AG04450 (cell line): ENCODE measurements at places on chromosomes 11 and 22.
A peak's percentile ranks its signal among the peaks of the same experiment; 100 is the strongest.

DNA sequence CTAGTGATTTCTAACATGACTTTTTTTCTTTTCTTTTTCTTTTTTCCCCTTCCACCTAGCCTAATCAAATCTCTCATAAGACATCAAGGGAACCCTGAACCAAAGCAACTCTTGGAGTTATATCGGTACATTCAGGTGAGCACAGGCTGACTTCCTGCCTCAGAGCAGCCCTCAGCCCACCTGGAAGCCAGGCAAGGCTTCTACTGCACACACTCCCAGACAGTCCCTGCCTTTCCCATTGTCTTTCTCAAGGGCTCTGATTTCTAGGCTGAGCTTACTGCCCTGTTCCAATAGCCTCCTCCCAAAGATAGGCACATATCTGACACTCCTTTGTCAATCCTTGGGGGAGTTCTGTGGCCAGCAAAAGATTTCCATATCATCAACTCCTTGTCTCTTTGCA lies 629.5 kb downstream of the NTM start:
- no peak for DNase-seq

- DNase-seq, result no peak
Measured at GRCh38 chr22:20036084-20036482, 15.2 kb downstream of the TANGO2 start.

DNA sequence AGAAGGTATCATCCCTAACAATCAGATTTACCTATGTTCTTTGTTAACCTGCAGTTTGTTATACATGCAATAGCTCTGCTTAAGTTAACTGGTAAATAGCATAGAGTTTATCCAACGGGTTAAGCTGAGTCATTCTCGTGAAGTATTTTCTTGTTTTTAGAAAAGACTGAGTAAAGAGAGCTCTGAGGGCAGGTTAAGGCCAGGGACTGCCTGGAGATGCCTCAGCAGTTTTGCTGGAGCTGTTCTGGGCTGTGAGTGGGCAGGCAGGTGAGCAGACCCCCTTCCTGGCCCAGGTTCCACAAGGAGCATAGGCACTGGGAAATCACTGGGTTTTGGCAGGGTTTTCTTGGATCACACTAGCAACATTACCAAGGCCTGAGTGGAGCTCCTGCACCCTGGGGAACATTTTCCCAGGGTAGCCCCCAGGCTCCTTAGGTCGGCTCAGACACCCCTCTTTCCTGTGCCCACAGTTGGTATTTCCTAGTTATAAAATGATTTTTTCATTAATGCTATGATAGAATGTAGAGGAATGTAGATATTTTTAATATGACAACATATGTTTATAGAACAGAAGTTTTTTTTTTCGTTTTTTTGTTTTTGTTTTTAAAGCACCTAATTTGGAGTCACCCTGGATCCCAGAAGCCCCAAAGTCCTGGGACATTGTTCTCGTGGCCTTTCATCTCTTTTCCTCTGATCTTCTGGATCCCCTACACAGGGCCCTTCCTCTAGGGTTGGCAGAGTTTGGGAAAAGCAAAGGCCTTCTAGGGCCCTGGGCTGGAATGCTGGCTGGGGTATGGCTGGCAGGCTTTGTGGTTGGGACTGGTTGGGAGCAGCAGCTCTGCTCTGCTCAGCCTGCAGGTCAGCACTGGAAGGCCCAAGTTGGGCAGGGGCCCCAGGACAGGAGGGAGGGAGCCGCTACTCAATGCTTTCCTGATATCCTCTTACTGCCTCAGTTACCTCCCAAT lies 26.7 kb downstream of the IRAG1 start:
- no peak for DNase-seq

GRCh38 chr11:57330029-57330428 lies 5.3 kb upstream of the TNKS1BP1 start:
- no peak for DNase-seq

GRCh38 chr11:92510591-92510990 lies 286.0 kb downstream of the FAT3 start:
- DNase-seq, result no peak

DNA sequence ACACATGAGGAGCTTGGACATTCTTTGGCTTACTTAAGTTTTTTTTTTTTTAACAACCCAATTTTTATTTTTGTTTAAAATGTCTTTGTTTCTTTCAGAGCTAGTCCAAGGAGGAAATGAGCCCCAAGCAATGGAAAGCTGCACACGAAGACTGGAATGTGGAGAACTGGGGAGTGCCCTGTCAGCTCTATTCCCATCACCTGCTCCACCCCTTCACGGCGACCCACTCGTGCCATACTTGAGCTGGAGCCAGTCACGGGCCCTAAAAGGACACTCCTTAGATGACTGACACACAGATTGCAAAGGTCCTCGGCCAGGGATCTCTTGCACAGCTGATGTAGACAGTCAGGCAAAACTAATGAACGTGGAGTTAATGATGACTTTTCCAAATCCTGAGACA lies 10.6 kb upstream of the SLC25A18 start:
- no peak for DNase-seq

DNA sequence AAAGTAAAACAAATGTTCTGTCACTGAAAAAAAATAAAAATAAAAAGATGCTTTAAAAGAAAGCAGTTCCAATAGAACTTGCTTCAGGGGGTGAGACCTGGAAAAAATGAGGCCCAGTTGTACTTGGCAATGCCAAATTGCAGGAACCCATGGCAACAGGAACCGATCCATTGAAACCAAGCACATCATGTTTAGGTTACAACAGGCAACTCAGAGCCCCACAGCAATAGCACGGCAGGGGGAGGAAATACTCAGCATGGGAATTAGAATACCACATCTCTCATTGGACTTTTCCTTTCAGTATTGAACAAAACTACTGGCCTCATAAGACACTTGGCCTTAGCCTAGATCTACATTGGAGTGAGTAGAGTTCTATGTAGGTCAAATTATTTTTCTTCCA lies 84.3 kb downstream of the MSANTD4 start:
- DNase-seq, result no peak

DNA sequence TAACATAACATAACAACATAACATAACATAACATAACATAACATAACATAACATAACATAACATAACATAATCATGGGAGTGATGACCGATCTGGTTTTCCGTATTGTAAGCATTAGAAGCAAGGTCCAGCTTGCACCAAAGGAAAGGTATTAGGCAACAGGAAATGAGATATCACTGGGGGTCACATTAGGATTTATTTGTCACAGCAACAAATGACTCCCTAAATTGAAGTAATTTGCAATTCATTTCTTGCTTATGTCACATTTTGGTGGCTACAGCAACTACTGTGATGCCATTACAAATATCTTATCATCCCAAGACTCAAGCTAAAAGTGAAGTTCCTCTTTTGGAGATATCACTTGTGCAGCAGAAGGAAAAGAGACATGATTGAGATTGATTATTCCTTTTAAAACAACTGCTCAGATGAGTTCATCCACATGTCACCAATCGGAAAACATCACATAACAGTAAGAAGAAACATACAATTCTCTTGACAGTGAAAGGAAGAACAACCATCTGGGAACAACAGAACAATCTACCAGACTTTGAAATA lies 1331.1 kb upstream of the RAG2 start:
- DNase-seq, result no peak

DNA sequence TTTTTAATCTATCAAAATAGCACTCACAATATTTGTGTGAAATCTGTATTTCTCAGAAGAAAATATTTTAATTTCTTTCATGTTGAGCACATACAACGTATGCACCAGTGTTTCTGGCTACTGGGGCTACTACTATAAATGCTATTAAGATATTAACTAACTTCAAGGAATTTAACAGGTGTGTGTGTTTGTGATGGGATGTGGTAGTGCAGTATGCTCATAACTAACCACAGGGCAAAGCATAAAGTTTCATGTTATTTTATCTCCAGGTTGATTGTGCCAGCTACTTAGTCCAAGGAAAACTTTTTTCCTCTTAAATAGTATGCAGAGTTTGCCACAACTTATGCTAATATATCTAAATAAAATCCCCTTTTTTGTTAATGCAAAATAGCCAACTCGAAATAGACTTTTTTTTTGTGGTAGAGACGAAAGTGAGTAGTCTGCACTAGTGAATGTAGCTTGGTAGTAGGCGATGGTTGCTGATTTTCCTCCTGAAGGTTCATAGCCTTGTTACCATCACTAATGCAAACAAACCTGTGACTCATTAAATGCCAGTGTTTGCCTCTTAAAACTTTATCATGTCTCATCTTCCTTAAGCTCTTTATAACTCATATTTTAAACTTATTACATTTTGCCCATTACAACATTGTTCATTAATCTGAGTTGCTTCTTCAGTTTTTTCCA lies 565.5 kb upstream of the ANO3 start:
- no peak for DNase-seq

DNA sequence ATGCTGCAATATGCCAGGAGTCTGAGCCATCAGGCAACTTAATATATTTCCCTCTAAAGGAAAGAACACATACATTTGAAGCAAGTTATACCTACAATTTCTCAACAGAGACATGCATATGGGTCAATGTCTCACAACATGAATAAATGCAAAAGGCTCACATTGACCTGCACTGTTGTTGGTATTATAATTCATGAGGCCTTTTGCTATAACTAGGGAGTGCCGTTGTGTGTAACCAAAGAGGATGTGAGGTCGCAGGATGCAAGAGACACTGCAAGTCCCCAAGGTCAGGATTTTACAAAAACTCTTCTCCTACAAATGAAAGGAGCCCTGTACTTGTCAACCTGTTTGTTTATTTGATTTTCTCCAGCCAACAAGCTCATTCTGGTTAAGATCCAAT lies 250.5 kb downstream of the LARGE1 start:
- DNase-seq, result no peak

- DNase-seq, result no peak
Measured at GRCh38 chr22:37431366-37431765, 4.1 kb upstream of the ELFN2 start.

- DNase-seq, result no peak
Measured at GRCh38 chr11:118434123-118434552, 2.2 kb upstream of the KMT2A start.

- DNase-seq, result no peak
Measured at GRCh38 chr11:111264646-111265045, 19.1 kb downstream of the POU2AF2 start.

DNA sequence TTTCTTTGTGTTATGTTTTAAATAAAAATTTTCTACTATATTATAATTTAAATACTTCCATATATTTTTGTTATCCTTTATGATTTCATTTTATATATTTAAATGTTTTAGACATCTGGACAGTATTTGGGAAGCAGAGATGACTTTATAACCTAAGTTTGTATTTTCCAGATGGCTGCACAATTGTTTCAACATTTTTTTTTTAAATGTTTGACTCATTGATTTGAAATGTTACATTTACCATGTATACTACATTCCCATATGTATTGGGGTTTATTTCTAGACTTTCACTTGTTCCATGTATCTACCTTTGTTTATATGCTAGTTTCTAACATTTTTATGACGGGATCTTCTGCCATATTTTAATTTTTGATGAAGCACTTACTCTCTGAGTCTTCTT lies 766.5 kb downstream of the METTL15 start:
- no peak for DNase-seq

- no peak for DNase-seq
Measured at GRCh38 chr11:65661599-65662246, 993 bp downstream of the RELA start.

- no peak for DNase-seq
Measured at GRCh38 chr22:20146777-20147176, 4.1 kb downstream of the CCDC188 start.

GRCh38 chr11:131109257-131109656 lies 193.0 kb upstream of the SNX19 start:
- DNase-seq, result peak; percentile 21

GRCh38 chr22:45896153-45896951 lies 80.6 kb downstream of the WNT7B start:
- DNase-seq, result no peak

GRCh38 chr11:71340086-71340606 lies 87.8 kb upstream of the SHANK2 start:
- no peak for DNase-seq

- no peak for DNase-seq
Measured at GRCh38 chr11:116310698-116311097, 462.1 kb downstream of the BUD13 start.

GRCh38 chr22:49243335-49243734 lies 584.3 kb downstream of the BRD1 start:
- no peak for DNase-seq

DNA sequence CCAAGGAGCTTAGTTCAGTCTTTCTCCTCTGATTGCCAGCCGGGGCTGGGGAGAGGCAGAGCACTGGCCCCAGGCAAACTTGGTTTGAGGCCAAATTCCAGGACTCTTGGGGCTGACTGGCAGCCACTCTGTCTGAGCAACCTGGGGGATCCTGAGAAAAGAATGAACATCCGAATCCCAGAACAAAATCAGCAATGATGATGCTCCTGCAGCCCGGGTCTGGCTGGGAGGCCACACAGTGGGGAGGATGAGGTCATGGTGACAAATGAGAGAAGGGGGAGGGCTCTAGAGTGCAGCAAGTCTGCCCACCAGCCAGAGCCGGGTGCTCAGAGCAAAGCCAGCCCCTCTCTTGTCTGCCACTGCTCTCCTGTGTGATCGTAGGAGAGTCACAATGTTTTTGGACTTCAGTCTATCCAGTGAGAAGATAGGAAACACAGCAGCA lies 71.8 kb upstream of the PAX6 start:
- DNase-seq, result no peak

- no peak for DNase-seq
Measured at GRCh38 chr22:30249049-30250038, 2.8 kb upstream of the LIF start.

- DNase-seq, result no peak
Measured at GRCh38 chr22:27336151-27337090, 465.1 kb downstream of the MN1 start.

- DNase-seq, result no peak
Measured at GRCh38 chr11:44379141-44380008, 69.4 kb upstream of the ALX4 start.

DNA sequence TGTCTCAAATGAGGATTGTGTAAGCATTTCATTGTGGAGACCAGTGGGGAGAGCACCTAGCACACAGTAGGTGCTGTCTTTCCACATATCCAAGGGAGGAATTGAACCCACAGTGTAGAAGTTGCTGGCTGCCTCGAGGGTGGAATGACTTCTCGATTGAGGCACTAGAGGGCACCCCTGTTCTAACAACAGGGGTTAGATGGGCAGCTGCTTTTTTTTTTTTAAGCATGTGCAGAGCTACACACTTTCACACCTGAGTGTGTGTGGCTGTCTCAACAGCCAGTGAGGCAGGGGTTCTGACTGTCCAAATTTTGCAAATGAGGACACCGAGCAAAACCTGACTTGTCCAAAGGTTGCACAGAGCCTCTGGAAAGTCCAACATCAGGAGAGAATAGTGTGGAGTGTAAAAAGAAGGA lies 118.2 kb upstream of the CRYBB3 start:
- DNase-seq, result no peak
